Stimulated activated CD4-positive, alpha-beta T cell treated with anti-CD3 and anti-CD28 coated beads, Interleukin-15, amount 100 ng/mL, for 48 hours (primary cell): ENCODE measurements at places on chromosomes 16 and 17.

DNA sequence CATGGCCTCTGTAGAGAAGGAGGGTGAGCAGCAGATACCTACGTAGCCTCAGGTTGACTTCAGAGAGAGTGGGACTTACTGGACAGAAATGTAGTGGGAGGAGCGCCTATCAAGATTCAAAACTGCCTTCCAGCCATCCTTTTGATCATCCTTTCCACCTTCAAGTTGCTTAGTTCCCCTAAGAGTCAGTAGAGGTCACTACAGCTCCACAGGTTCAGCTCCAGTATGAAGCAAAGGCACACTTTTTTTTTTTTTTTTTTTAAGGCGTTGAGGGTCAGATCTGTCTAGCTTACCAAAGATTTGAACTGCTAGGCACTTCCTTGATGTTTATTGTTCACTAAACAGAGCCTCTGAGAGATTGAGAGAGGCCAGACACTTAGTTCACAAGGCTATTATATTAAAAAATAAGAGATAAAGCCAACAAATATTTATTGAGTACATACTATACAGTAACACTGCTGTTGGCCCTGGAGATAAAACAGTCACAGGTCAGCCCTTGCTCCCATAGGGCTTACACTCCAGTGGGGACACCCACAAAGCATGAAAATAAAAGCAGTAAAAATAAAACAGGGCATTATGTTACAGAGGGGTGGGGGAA lies 3.1 kb downstream of the RNF227 start:
- no peak for DNase-seq

DNA sequence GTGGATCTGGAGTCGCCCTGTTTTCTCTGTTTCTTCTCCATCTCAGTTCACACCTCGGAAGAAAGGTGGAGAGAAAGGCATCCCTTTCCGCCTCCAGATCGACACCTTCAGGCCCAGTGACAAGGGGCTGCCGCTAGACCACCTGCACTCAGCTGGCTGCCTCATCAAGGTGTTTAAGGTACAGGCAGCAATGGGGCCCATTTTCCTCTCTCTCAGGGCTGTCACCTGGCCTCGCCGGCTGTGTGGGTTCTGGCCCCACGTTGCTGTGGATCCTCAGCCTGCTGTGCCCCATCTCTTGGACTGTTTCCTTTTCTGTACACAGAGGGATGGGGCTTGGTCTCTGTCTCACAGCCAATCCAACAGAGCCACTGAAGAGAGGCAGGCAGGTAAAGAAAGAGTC lies 17.4 kb upstream of the STAC2 start:
- DNase-seq, result no peak

DNA sequence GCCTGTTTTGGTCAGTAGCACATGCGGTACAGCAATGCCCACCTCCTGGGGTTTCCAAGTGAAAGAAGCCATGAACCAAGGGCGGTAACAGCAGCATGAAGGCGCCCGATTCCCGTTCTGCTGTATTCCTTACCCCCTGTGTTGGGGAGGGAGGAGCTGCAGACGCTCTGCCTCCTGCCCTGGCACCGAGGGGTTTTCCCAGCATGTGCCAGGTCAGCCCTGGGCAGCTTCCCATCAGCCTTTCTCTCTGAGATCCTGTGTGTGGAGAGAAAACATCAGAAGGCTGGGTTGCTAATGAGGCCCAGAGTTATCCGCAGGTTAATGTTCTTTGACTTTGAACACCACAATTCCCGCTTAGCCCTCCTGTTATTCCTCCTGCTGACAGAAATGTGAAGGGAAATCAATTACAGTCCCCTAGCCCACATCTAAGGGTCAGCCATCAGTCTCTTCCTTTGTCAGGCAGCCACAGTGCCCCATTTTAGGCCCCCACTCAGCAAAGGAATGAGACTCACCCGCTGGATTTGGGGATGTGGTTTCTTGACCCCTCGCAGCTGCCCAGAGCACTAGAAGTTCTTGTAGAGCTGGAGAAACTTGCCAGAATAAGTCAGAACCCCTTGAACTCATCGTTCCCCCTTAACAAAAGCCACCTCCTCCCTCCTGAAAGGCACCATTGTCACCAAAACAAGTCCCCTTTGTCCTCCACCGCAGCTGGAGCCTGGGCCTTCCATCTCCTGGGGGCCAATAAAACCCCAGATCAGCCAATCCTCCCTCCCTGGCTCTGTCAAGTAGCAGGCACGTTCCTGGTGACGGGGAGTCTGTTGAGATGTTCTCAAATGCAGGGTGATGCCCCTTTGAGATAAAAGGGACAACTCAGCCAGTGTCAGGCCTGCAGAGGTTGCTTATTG lies 168.5 kb downstream of the KATNIP start:
- no peak for DNase-seq

DNA sequence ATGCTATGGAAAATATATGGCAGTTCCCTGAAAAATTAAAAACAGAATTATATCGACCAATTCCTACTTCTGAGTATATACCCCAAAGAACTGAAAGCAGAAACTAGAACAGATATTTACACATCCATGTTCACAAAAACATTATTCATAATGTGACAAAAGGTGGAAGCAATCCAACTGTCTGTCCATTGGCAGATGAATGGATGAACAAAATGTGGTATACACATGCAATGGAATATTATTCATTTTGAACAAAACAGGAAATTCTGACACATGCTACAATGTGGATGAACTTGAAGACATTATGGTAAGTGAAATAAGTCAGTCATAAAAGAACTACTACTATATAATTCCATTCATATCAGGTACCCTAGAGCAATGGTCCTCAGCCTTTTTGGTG lies 263.5 kb upstream of the AXIN2 start:
- no peak for DNase-seq
